Fibroblast of lung (primary cell): ENCODE measurements at places on chromosomes 2 and 18. TPM values are rescaled to one million over a fixed set of nuclear protein-coding genes. Genes with fewer than 3 reads are reported as not detected.

- no peak overlapping the region for H3K4me3 ChIP-seq
- H3K27ac ChIP-seq, result no peak overlapping the region
- H3K36me3 ChIP-seq, result no peaks in the 10 kb centered on the region
- peak; percentile 77 for DNase-seq
- H3K27me3 ChIP-seq, result peaks cover 4% of the 10 kb centered on the region
Observed at GRCh38 chr18:48475635-48476549, 62.9 kb upstream of the CTIF start.

GRCh38 chr2:110946902-110947301 is 173.8 kb upstream of the BCL2L11 start:
- H3K4me1 ChIP-seq, result no peaks in the 10 kb centered on the region
- peaks cover 14% of the 10 kb centered on the region for H3K27me3 ChIP-seq
- H3K27ac ChIP-seq, result no peak overlapping the region
- H3K36me3 ChIP-seq, result no peaks in the 10 kb centered on the region
- no peak overlapping the region for H3K4me3 ChIP-seq
- DNase-seq, result no peak

DNA sequence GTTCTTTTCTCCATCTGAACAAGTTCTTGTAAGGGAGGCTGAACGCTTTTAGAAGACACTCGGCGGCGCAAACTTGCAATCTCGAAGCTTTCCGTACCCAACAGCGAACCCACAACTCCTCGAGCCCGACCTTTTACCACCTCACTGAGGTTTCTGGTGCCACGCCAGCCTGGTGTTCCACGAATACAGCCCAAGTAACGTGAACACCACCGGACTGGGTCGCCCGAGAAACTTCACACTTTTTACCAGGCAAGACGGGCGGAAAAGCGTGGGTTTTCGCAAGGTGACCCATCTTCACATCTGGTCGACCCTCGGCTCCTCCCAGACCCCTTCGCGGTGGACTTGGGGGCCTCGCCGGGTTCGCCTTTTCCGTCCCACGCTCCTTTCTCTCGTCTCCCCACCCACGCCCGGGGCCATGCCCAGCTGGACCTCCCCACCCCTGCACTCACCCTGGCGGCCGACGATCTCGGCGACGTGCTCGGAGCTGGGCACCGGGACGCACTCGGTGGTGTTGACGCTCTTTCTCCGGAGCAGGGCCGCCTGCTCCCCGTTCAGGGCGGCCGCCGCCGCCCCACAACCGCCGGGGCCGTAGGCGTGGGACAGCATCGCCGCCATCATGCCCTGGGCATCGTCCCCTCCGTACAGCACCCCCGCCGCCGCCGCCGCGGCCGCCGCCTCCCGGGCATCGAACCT is 1.2 kb downstream of the MEX3C start:
- no peaks in the 10 kb centered on the region for H3K36me3 ChIP-seq
- peak overlapping the region; percentile 94 for H3K4me3 ChIP-seq
- H3K4me1 ChIP-seq, result peaks cover 2% of the 10 kb centered on the region
- peak overlapping the region; percentile 81 for H3K27ac ChIP-seq
- H3K27me3 ChIP-seq, result no peaks in the 10 kb centered on the region

DNA sequence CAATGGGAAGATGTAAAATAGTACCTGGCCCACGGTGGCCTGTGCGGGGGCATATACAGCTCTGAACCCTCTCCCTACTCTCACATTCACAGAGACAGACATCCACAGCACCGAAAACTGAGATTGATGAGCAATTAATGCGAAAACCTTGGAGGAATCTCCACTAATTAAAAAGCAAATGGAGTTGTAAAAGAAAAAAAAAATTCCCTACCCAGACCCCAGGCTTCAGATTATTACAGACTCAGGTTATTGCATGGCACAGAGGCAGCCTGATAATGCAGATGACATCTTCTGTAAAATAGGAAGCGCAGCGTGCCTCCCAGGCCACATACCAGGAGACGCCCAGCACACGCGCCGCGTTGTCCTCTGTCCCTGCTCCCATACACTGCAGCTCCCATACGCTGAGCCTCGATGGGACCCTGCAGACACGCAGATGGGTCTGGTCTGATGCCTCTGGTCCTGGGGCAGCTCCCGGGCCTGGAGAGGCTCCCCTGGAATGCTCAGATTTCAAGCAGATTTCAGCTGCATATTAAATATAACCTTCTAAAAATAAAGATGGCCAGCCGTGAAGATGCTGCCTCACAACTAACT is 496.1 kb upstream of the MYT1L start:
- H3K36me3 ChIP-seq, result no peaks in the 10 kb centered on the region
- H3K4me1 ChIP-seq, result no peaks in the 10 kb centered on the region
- H3K27ac ChIP-seq, result no peak overlapping the region
- no peak overlapping the region for H3K4me3 ChIP-seq
- DNase-seq, result no peak

GRCh38 chr2:10196110-10196892 is 73.8 kb downstream of the RRM2 start:
- no peaks in the 10 kb centered on the region for H3K36me3 ChIP-seq
- DNase-seq, result peak; percentile 44
- no peak overlapping the region for H3K4me3 ChIP-seq
- no peaks in the 10 kb centered on the region for H3K27me3 ChIP-seq

GRCh38 chr2:38988716-38989115 is 99.0 kb downstream of the ARHGEF33 start:
- no peaks in the 10 kb centered on the region for H3K4me1 ChIP-seq
- H3K4me3 ChIP-seq, result no peak overlapping the region

GRCh38 chr18:6374935-6375529 is 39.7 kb downstream of the L3MBTL4 start:
- H3K27ac ChIP-seq, result no peak overlapping the region
- no peak for DNase-seq
- no peaks in the 10 kb centered on the region for H3K27me3 ChIP-seq
- no peaks in the 10 kb centered on the region for H3K36me3 ChIP-seq

DNA sequence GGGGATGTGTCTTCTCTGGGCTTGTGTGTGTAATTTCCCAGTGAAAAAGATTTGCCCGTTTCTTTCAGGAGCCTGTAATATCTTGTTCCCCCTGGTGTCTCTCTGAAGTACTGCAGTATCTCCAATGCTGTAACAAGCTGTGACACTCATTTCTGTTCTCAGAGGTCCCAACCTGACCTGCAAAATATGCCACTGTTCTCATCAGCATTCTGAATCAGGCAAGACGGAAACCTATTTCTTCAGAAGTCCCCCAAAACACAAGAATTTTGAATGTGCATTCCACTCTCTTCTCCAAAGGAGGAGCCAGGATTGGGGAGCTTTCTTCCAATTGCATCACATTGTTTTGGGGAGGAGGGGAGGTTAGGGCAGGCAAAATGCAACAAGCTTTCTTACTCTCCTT is 77.0 kb upstream of the CNGA3 start:
- DNase-seq, result peak; percentile 36
- no peaks in the 10 kb centered on the region for H3K27me3 ChIP-seq
- no peak overlapping the region for H3K27ac ChIP-seq
- H3K4me3 ChIP-seq, result no peak overlapping the region
- no peaks in the 10 kb centered on the region for H3K36me3 ChIP-seq
- H3K4me1 ChIP-seq, result no peaks in the 10 kb centered on the region

DNA sequence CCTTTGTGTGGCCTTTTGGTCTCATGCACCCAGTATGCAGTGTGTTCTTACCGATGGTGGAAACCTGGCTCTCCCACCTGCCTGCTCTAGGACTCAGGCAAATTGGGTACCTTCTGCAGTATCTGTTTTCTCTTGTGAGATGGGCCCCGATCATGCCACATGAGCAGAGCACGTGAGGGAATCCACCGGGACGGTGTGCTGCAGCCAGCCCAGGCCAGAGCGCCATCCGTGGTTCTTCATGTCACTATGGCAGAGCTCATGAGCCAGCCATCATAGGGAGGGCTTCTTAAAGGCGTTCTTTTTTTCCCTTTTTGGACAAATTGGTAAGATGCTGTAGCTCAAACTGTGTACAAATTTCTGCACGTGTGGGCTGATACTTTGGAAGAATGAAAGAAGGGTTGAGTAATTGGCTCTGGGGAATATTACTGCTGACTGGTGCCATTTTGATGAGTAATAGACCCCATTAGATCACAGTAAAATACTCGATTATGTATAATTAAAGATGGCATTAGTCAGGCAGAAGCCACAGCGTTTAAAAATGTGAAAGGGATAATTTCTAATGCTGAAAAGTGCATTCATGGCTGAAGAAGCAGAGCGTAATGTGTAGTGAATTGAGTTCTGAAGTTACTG is 19.2 kb downstream of the SH3RF3 start:
- H3K4me3 ChIP-seq, result no peak overlapping the region
- no peak for DNase-seq
- H3K36me3 ChIP-seq, result no peaks in the 10 kb centered on the region
- H3K4me1 ChIP-seq, result peaks cover 8% of the 10 kb centered on the region
- no peaks in the 10 kb centered on the region for H3K27me3 ChIP-seq

- H3K4me3 ChIP-seq, result peak overlapping the region; percentile 50
- H3K4me1 ChIP-seq, result peaks cover 8% of the 10 kb centered on the region
- peak overlapping the region; percentile 45 for H3K27ac ChIP-seq
- H3K36me3 ChIP-seq, result no peaks in the 10 kb centered on the region
Observed at GRCh38 chr2:69306393-69306821, 80.6 kb downstream of the GFPT1 start.

DNA sequence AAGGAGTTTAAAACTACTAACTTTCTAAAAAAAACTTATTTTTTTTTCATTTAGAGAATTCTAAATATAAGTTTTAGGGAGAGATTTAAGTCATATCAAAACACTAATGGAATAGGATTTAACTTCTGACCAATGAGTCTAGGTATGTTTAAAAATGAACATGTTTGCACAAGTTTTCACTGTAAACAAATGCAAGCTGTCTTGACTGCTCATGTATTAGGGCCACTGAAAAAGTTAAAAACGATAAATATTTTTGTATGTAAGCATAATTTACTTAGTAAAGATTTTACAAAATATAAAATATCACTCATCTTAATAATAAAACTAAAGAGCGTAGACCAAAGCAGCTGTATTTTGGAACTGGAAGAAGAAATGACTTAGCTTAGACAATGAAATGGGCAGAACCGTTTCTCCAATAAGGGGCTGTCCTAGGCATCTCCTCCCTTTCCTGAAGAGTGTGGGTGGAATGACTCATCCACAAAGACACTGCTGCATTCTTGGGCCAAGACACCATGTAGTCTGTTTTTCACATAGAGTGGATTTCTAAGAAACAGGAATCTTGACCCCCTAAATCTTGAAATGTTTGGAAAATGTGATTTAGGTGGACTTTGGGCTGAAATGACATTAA is 118.8 kb downstream of the MEP1B start:
- H3K4me3 ChIP-seq, result no peak overlapping the region
- no peaks in the 10 kb centered on the region for H3K27me3 ChIP-seq
- H3K4me1 ChIP-seq, result no peaks in the 10 kb centered on the region

DNA sequence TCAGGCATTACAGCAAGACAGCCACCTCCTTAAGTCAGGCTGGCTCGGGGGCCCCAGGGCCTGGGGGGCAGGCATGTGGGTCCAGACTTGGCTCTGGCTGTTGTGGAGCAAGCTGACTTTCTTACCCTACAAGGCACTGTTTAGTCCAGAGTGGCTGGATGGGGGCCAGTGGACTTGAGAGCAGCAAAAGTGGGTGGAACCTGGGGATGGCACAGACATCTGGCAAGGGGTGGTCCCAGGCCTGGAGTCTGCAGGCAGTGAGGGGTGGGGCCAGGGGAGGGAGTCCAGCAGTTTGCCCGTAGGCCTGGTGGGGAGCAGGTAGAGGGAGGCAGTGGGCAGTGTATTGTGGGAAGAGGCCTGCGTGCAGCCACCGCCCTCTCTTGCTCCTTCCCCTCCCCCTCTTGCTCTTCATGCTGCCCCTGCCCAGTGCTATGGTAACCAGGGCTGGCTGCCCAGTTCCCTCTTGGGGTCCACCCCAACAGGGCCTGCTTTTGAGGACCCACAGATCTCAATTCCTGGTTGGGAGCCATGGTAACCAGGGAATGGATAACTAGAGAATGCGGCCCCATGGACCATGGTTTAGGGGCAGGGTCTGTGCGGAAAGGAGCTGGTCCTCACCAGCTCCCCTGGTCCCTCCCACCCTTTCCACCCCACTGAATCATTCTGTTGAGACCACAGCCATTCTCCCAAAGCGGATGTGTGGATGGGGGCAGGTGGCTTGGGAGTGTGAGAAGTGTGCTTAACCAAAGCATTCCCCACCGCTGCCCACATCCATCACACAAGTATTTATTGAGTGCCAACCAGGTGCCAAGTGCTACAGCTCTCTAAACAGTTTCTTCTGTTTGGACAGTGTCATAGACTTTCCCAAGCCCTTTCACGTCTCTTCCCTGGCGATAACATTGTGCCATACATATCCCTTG is 19.3 kb downstream of the SPEG start:
- peak; percentile 94 for DNase-seq
- H3K36me3 ChIP-seq, result no peaks in the 10 kb centered on the region
- H3K4me1 ChIP-seq, result peaks cover 21% of the 10 kb centered on the region
- H3K27me3 ChIP-seq, result no peaks in the 10 kb centered on the region

DNA sequence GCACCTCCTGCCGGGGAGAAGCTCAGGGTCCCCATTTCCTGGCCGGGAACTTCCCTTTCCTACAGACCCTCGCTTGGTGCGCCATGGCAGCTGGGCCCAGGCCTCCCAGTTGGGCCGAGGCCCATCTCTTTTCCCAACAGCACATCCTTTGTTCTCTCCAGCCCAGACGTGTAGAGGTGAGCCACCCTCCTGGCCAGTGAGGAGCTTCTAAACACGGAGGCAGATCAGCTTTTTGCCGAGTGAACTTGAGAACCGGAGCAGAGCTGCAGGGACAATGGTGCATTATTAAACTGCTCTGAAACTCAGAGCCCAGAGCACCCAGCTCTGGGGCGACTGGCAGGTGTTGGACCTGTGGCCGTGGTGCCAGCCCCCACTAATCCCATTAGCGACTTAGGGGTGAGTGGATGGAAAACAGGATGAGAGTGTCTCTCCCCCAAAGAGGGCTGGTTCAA is 25.4 kb downstream of the SH3BP4 start:
- peaks cover 15% of the 10 kb centered on the region for H3K36me3 ChIP-seq
- no peak overlapping the region for H3K4me3 ChIP-seq
- peaks cover 34% of the 10 kb centered on the region for H3K4me1 ChIP-seq
- H3K27ac ChIP-seq, result no peak overlapping the region

DNA sequence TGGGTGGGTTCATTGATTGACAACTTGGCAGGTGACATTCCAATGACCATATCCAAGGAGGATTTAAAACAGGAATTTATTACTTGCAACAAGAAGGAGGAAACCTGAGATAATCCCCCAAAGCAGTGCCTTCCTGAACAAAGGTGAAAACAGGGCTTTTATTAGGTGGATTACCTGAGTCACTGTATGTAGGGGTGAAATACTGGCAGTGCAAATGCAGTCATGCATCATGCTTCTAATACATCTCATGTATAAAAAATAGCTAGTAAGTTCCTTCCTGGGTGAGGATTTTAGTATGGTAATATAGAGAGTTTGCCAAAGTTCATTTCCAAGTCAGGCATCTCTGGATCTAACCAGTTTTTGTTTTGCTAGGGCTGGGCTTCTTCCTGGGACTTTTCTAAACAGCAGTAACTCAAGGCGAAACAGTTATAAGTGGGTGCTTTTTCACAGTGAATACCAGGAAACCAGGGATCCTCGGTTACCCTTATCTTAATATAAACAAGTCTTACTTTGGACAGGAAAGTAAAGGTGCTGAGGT is 583.4 kb upstream of the LRRTM1 start:
- no peak overlapping the region for H3K4me3 ChIP-seq
- H3K36me3 ChIP-seq, result no peaks in the 10 kb centered on the region
- DNase-seq, result no peak
- no peaks in the 10 kb centered on the region for H3K27me3 ChIP-seq

The COL4A4 gene
- 0.17 and 0.51 TPM in 2 replicates for total RNA-seq

The SERPINB11 gene
- not detected in 2 replicates for total RNA-seq

The RAB17 gene
- total RNA-seq, result 0.17 and 0.26 TPM in 2 replicates

The IGFBP5 gene
- 783 and 1,100 TPM in 2 replicates for total RNA-seq

The WDR75 gene
- total RNA-seq, result 46.0 and 54.0 TPM in 2 replicates

The GALNT5 gene
- total RNA-seq, result 32.4 and 199 TPM in 2 replicates

The RAX gene
- not detected in 2 replicates for total RNA-seq

The ACMSD gene
- total RNA-seq, result not detected in 2 replicates

The CCDC68 gene
- 5.1 and 8.3 TPM in 2 replicates for total RNA-seq

The TMEM163 gene
- total RNA-seq, result under 0.01 TPM in 1 of 2 replicates, not detected in the other
